ENCODE measurements at places on chromosomes 16 and 17.

GRCh38 chr17:2700030-2700490 lies 11.5 kb downstream of the CLUH start:
- DNase-seq: no peak

- DNase-seq: no peak
These were observed 43.9 kb upstream of the RCVRN start for GRCh38 chr17:9948928-9949327.

DNA sequence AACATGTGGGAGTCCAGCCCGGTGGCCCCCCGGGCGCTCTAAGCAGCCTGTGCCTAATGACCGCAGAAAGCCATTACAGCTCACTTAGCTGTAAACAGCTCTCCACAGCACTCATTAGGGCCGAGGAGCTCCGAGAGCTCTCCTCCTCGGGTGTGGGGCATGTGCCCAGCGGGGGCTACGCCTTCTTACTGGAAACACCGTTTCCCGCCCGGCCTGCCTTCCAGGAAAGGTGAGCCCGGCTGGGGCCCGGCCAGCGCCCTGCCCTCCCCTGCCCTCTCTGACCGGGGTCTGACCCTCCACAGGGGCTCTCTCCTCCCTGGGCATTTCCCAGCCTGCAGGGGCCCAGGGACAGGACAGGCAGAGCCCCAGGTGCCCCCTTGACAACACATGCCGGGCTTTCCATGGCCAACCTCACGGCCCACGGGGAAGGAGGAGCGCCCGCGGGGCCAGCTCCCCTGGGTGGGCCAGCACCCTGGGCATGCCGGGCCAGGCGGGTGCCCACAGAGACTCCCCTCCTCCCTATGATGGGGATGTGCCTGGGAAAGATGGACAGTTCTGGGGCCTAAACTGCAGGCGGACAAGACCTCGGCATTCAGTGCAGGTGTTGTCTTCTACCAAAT lies 72.6 kb downstream of the SDK2 start:
- peak; percentile 17 for DNase-seq

- no peak for DNase-seq
These were observed 27.2 kb upstream of the RPH3AL start for GRCh38 chr17:379531-380465.

GRCh38 chr17:19411631-19412030 lies 599 bp downstream of the RNF112 start:
- no peak for DNase-seq

GRCh38 chr16:59330019-59330670 lies 596.0 kb upstream of the GOT2 start:
- DNase-seq: no peak

GRCh38 chr17:45101883-45102811 lies 30.2 kb downstream of the PLCD3 start:
- DNase-seq: no peak

DNA sequence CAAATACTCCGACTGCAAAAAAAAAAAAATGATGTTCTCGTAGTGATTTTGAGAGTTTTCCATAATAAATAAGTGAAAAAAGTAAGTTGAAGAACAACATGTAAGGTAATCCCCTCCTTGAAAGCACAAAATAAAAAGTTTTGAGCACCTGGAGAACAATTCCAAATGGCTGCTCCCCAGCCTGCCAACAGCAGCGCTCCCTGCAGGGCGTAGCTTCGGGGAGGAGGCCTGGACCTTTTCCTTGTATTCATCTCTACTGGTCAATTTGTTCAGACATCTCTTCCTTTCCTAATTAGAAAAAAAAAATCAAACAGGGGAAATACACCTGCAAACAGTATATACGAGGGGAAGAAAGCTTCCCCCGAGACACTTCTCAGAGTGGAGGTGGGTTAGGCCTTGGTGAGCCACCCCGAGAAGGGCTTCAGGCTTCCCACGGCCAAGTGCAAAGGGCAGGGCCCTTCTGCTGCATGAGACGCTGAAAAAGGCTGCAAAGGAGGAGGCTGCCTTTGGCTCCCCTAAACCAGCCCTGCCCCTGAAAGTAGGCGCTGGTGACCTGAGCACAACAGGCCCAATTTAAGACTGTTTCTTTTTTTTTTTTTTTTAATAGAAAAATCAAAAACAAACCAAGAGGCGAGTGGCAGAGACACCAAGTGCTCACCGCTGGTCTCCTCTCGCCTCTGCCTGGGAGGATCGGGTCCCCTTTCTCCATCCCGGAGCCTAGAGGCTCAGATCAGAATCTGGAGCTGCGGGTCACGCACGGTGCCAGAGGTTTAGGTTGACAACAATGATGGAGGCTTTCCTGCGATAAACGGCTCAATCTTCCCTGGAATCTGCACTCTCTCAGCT lies 193.1 kb upstream of the FOXF1 start:
- no peak for DNase-seq

- DNase-seq: no peak
These were observed 35.9 kb downstream of the TMEM132E start for GRCh38 chr17:34615326-34615725.

DNA sequence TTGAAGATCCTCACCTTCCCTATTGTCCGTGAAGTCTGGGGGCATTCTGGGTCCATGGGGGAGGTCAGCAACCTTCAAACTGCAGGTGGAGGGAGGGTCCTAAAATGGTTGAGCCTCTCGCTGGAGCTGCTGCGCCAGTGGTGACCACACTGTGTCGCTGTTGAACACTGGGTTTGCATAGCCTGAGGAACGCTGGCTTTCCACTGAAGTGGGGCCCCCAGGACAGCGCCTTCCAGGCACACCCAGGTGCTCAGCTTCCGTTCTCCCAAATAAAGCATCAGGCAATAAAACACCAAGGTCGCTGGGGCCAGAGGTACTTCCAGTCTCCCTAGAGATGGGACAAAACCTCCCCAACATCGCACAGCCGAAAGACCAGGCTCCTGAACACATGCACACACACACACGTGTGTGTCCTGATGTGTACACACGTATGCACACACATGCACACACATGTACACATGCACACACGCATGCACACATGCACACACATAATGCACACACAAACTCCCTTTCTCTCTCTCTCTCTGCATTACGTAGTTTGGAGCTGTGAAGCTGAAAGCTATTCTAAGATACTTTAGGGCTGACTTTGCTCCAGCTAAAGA lies 120.6 kb downstream of the IRF8 start:
- no peak for DNase-seq

DNA sequence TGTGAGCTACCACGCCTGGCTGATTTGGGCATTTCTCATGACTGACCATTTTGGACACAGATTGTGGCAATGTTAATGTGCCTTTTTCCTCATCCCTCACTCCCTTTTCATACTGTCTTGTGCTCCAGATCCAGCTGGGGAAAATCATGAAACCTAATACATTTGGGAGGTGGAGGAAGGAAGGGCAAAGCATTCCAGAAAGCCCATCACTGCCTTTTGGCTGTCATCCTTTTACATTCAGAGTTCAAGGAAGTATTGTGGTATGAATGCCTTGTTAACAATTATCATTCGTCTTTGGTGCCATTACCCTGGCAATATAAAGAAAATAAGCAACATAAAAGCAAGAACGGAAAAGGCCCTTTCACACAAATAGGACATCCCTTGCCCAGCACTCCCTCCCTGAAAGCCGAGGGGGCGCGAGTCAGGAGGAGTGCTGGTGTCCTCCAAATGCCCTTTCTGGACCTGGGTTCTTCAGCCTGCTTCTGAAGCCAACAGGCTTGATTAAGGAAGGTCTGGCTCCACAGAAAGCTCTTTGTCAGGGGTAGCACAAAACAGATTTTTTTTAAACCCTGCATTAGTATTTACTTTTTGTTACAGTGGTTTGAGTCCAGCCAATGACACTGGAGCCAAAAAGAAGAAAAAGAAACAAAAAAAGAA lies 20.1 kb downstream of the NMT1 start:
- DNase-seq: no peak

DNA sequence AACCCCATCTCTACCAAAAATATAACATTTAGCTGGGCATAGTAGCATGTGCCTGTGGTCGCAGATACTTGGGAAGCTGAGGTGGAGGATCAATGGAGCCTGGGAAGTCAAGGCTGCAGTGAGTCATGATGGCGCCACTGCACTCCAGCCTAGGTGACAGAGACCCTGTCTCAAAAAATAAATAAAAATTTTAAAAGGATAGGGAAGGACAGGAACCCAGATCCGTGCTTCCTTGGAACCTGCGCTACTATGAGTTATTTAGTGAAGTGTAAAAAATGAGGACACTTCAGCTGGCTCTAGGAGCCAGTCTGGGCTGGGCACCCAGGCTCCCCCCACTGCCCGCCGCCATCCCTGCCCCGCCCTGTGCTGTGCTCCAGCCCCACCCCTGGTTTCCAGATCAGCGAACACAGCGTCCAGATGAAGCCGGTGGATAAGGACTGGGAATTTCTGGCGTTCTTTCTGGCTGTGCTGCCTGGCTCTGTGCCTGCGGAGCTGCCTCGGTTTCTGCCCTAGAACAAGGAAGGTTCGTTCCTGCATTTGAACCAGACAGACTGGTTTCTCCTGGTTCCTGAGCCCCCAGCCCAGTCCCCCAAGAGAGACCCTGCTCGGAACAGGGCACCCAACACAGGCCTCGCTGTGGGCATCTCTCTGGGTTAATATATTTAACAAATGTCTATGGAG lies 18.5 kb downstream of the PLLP start:
- DNase-seq: no peak

- no peak for DNase-seq
These were observed 7.4 kb downstream of the MED13 start for GRCh38 chr17:62057696-62058095.

- no peak for DNase-seq
These were observed 49.8 kb downstream of the TMEM100 start for GRCh38 chr17:55672585-55673501.

DNA sequence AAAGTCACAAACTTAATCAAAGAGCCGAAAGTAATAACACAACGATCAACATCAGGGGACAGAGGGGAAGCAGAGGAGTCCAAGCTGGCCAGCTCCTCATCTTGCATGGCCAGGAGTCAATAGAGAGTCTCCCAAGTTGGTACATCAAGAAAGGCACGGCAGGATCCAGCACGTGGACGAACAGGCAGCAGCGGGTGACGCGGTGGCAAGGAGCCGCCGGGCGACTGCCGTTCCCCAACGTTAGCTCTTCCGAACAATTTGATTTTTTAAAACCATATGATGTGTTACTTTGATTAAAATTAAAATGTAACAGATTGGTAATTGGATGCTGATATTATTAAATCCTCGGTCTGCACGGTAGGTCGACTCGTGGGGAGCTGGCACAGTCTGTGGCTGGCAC lies 81.8 kb upstream of the DOC2B start:
- no peak for DNase-seq

DNA sequence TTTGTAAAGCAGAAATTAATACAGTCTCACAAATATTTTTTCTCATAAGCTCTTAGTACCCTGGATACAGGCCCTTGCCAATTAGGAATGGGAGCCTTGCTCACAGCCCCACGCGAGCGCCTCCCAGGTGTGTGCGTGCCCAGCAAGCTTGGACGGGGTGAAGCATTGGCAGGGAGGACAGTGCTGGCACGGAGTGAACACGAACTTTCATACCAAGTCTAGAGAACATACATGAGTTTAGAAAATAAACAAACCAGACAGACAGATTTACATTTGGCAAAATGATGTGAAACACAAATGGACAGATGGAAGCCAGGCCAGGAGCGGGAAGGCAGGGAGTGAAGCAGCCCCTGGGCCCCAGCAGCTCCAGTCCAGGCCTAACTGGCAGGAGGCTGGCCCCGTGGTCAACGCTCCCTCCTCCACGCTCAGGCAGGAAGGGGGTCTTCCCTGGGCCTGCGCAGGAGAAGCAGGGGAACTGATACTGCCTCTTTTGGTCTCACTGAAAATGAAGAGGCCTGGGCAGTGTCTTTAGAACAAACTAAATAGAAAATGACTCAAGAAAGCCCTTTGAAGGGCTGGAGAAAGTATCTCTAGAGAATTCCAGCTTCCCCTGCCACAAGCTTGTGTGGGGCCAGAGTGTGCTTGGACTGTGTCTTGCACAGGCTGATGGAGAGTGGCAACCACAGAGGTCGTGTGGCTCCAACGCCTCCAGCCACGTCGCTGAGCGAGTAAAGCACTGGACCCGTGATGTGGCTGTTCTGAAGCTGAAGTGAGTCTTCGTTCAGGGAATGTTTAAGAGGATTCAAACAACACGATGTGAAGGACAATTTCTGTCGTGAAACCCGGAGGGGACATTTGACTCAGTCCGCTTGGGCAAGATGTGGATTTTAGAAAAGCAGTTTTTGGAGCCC lies 9.9 kb upstream of the FOXJ1 start:
- DNase-seq: no peak

DNA sequence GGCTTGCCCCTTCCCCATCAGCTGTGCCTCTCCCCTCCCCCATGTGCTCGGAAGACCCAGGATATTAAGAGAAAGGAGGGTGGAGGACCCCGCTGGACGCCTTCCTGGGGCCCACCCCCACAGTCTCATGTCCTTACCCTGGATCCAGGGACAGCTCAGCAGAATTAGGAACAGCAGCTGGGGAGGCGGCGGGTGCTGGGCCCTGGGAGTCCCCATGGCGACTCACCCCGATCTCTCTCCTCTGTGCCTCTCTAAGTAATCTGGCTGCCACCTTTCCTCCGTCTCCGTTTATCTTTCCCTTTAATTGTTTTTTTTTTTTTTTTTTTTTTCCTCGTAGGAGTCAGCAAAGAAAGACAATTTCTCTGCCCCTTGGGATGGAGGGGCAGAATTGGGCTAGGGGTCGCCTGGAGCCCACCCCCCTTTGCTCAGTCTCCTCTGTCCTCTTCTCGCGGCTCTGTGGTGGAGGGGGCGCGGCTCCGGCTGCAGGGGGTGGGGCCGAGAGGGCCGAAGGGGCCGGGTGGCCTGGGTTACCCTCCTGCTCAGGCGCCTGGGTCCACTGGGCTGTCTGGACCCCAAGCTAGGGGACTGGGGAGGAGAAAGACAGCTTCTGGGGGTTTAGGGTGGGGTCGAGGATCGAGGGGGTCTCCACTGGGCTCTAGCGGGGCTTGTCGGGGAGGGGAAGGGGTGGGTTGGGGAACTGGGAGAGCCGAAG lies 390 bp downstream of the SEZ6L2 start:
- DNase-seq: no peak

DNA sequence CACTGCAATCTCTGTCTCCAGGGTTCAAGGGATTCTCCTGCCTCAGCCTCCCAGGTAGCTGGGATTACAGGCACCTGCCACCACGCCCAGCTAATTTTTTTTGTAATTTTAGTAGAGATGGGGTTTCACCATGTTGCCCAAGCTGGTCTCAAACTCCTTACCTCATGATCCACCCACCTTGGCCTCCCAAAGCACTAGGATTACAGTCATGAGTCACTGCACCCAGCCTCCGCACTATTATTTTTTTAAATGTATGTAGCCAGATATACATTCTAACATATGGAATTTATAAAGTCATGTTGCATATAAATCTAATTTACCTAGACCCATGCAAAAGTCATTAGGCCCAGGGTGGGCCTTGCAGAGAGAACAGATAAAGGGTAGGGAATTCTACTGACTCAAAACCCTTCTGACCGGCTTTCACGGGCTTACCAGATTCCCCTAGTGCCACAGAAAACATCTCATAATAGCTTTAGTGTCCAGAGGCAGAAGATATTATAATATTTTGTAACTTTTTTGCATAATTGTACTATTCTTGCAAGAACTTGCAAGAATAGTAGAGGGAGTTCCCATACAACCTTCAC lies 20.5 kb upstream of the HELZ start:
- no peak for DNase-seq

DNA sequence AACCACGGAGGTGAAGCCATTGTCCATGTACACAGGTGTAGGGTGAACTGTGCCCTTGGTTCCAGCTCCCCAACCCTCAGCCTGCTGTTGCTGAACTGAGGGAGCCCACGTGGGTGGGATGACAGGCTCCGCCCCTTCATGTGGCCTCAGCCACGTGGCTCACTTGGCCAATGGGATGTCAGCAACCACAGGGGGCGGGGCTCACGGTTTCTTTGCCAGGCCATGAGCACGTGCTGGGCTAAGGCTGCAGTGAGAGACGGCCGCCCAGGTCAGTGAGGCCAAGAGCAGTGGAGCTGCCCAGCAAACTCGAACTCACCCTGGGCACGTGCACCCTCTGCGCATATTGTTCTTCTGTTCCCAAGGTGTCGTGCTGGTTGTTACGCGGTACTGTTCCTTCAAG lies 282.6 kb downstream of the IRF8 start:
- no peak for DNase-seq

All from NCI-H187 treated with DMSO at 0.1 percent for 48 hours (cell line).